ENCODE measurements at places on chromosomes 1 and 21.

DNA sequence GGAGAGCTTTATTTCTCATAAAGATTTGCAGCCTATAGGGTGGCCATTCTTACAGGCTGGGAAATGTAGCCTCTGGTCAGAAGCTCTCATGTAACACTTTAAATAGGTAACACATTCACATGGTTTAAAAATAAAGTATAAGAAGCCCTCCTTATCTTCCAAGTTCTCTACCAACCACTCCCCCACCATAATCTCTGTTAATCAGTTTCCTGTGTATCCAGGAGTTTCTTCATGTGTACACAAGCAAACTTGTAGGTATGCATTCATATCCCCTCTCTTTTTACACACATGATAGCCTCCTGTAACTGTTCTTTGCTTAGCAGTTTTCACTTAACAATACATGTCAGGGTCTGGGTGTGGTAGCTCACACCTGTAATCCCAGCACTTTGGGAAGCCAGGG lies 4.9 kb upstream of the STMN1 start:
- DNase-seq = no peak

DNA sequence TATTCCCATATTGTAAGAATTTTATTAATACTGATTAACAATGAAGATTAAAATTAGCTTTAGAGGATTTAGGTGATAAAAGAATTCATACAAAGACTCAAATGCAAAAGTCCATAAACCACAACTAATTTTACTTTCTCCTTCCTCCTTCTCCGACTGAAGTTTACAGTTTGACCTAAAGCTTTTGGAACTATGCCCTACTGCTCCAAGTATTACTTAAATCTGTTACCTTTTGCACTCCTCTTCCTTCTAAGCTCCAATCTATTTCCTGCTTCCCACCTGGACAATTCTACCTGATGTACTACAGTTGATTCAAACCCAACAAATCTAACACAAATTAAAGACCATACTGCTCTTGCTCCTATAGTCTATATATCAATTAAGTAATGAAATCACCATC lies 36.3 kb downstream of the ANKRD13C start:
- no peak for DNase-seq

- no peak for DNase-seq
These were observed 1.8 kb upstream of the GJA4 start for GRCh38 chr1:34790985-34791384.

DNA sequence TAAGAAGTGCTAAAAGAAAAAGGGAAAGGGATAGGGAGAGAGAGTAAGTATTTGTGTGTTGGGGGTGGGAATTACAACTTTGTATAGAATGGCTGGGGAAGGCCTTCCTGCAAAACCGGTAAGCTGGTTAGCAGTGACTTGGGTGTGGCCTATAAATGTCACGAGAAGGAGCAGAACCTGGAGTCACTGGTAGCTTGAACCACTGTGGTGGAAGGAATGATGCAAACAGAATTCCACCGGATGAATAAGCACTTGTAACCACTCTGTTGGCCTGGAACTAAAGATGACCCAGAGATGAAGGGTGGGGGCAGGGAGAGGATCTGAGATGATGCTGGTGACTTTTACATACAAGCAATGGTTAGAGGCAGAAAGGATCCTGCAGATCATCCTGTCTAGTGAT lies 8.9 kb downstream of the XKR8 start:
- peak; percentile 70 for DNase-seq

DNA sequence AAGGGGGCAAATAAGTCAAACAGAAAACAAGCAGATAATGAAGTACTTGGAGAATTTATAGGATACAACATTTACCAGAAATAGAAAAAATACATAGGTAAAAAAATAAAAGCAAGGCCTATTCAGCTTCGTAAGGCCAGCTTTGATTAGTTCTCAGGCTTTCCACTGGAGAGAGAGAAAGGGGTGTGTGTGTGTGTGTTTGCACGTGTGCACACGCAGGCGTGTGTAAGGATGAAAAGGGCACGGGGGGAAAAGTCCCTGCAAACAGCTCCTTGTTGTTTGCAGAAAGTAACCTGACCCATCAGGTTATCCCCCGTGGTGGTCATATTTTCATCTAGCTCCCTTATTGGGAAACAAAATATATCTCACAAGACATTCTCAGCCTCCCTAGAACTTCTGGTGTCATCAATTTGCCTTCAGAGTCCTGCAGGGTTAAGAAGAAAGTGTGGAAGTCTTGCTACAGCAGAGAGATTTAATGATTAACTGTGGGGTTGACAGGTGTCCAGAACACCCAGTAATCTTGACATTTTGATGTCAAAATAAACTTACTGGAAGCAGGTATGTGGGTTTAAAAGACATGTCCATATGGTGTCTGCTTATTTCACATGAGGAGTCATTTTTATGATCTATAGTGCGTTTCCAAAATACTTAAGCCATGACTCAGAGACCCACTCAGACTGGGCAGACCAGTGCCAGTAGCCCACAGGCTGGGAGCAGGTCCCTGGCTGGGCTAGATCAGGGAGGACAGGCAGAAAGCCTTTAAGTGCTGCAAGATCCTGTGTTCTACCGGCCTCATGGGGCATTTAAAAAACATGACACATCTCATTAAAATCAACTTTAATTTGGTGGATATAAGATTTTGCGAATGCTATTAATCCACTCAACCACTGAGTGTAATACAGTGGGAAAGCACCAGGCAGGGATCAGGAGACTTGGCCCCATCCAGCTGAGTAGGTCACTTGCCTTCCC lies 487.6 kb upstream of the CAMK1G start:
- peak; percentile 94 for DNase-seq

- no peak for DNase-seq
These were observed 4.1 kb downstream of the ANGPTL3 start for GRCh38 chr1:62601457-62601856.

All from ACHN (cell line).